ENCODE measurements at places on chromosomes 2 and 18.

- DNase-seq: no peak
Observed at GRCh38 chr18:67646890-67647289, 130.4 kb upstream of the DSEL start.

- no peak for DNase-seq
Observed at GRCh38 chr2:866009-866680, 84.5 kb upstream of the SNTG2 start.

DNA sequence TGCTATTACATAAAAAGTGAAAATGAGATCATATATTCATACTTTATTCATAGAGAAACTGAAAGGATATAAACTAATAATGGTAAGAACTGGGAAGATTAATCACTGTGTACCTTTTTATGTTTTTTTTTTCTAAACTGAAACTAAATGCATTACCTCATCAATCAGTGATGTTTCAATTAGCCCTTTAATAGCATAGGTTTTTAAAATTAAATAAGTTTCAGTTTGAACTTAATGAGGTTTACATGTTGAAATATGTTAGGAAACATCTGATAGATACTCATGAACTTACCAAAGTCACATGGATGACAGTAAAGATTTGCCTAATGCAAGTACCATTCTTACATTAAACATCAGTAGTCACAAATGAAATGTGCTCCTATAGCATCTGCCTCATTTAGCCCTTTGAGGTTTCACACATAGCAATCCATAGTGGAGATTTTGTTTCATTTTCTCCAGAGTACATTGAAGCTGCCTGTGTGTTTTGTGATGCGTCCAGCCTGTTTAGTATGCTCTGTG is 8.9 kb downstream of the MAPRE2 start:
- DNase-seq: no peak

GRCh38 chr2:230798769-230799399 is 65.9 kb upstream of the ITM2C start:
- peak; percentile 59 for DNase-seq

DNA sequence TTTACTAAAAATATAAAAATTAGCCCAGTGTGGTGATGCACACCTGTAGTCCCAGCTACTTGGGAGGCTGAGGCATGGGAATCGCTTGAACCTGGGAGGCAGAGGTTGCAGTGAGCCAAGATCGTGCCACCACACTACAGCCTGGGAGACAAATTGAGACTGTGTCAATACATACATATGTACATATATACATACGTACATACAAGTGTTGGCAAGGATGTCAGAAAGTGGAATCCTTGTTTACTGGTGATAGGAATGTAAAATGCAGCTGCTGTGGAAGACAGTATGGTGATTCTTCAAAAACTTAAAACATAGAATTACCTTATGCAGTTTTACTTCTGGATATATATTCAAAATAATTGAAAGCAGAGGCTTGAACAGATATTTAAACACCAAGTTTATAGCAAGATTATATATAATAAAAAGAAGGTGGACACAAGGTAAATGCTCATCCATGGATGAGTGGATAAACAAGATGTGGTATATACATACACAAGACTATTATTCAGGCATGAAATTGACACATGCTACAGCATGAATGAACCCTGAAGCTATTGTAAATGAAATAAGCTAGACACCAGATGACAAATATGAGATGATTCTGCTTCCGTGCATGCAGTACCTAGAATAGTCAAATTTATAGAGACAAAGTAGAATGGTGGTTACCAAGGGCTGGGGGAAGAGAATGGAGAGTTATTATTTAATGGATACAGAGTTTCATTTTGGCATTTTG is 43.2 kb downstream of the CCDC138 start:
- DNase-seq: no peak

DNA sequence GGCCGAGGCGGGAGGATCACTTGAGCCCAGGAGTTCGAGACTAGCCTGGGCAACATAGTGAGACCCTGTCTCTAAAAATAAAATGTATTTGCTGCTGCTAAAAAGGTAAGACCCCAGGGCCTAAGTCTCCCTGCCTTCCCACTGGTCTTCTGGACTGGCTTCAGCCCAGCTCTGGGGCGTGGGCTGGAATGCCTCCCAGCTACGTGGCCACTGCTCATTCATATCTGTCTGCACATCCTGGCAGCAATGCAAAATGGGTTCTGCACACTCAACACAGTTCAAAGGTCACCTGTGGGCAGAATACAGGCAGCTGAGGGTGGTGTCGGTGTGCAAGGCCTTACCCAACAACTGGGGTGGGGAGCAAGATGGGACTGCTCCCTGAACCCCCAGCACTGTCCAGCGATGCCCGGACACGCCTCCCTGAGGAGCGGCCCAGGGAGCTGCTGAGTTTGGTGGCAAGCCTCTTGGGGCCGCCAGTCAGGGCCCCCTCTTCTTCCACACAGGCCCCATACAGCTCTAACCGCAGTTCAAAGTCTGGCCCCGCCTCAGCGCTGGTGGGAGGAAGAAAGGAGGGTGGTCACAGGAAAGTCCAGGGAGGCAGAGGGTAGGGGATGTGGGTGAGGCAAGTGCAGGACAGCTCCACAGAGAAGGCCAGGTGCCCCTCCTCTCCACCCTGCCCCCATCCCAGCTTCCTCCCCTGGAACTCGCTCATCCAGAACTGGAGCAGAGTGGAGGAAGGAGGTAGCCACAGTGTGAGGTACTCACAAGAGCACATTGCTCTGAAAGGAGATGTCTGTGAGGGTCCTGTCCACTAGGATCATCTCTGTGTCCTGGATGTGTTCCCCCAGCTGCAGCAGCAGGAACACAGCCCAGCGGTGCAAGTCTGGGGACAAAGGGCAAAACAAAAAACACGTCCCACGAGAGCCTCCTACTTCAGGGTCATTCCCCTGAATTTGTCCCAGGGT is 8.2 kb downstream of the WDR54 start:
- DNase-seq: no peak

- no peak for DNase-seq
Observed at GRCh38 chr2:106521016-106521415, 33.9 kb downstream of the CD8B2 start.

- no peak for DNase-seq
Observed at GRCh38 chr2:210994104-210994503, 437.7 kb downstream of the CPS1 start.

GRCh38 chr2:49044350-49045079 is 109.8 kb downstream of the FSHR start:
- DNase-seq: no peak

DNA sequence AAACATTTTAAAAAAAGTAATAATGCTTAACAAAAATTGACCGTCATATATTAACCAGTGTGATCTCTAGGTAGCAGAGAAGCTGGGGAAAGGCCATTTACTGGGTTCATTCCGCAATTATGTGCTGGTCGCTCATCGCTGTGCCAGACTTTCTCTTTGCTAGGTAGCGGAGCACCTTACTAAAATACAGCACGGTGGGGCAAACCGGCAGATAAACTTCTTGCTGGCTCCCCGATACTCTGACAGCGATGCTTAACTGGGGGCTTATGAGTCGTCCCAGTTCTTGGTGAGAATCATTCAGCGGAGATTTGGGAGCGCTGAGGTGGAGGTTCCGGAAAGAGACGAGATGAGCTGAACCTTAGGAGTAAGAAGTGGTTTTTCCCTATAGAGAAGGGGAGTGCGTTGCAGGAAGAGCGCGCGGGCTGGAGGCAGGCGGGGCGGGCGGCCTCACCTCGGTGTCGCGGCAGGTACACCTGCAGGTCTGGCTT is 605 bp downstream of the C2orf68 start:
- DNase-seq: no peak
